ENCODE measurements at places on chromosomes 2 and 18.

DNA sequence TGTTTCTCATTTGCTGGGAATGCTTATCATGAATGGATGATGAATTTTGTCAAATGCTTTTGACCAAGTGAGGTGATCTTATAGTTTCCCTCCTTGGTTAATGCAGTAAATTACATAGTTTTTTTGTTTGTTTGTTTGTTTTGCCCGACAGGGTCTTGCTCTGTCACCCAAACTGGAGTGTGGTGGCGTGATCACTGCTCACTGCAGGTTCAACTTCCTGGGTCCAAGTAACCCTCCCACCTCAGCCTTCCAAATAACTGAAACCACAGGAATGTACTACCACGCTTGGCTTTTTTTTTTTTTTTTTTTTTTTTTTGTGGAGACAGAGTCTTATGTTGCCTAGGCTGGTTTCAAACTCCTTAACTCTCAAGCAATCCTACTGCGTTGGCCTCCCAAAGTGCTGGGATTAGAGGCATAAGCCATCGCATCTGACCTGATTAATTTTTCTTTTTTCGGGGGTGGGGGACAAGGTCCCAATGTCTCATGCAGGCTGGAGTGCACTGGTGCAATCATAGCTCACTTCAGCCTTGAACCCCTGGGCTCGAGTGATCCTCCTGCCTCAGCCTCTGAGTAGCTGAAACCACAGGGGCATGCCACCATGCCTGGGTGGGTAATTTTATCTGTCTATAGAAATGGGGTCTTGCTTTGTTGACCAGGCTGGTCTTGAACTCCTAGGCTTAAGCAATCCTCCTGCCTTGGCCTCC, 48.6 kb downstream of the SMAD2 start:
- DNase-seq = no peak

DNA sequence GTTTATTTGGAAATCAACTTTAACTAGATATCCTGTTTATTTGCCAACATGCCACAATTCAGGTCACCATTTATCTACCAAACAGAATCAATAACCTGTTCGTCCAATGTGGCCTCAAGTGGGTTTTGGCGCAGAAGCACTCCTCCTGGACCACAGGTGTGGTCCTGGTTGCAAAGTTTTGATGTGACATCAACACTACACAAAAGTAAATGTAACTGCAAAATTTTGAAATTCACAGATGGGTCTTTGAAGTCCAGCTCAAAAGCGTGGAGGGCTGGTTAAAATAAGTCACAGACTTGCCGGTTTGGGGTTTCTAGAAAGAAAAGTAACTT, 474 bp upstream of the GCA start:
- DNase-seq = no peak

GRCh38 chr18:41666231-41666630, 288.8 kb upstream of the PIK3C3 start:
- DNase-seq = no peak

GRCh38 chr2:201781557-201782051, 871 bp upstream of the ALS2 start:
- no peak for DNase-seq

GRCh38 chr2:57550912-57551311, 495.7 kb upstream of the VRK2 start:
- no peak for DNase-seq

GRCh38 chr2:68336192-68336591, 16.4 kb upstream of the CNRIP1 start:
- DNase-seq = no peak

DNA sequence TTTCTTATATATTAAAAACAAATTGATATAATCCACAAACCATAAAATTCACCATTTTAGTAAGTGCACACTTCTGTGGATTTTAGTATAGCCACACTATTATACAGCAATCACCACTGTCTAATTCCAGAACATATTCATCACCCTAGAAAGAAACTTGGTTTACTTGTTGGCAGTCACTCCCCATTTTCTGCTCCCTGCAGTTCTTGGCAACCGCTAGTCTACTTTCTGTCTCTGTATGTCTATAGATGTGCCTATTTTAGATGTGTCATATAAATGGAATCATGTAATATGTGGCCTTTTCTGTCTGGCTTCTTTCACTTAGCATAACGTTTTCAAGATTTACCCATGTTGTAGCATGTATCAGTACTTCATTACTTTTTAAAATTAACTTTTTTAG, 5.7 kb downstream of the CKAP2L start:
- DNase-seq = no peak

DNA sequence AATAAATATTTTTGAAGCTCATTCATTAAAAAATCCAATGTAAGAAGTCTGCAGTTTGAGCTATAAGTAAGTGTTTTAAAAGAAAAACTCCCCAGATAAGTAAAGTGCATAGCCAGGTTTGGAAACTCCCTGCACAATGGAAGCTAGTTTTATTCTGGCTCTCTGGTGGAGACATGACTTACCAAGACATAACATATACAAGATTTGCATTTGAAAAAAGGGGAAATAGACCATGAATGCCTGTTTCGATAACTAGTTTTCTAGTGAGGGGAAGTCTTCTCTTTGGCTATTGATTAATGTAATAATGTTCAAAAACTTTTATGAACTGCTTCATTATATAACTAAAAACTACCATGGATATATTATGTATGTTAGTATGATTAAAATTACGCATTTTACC, 435.2 kb downstream of the ARHGAP15 start:
- no peak for DNase-seq

GRCh38 chr2:122255924-122256323, 500.5 kb downstream of the TSN start:
- DNase-seq = no peak

GRCh38 chr18:48670751-48671560, 132.1 kb downstream of the CTIF start:
- DNase-seq = no peak

- DNase-seq = no peak
These were observed 20.7 kb upstream of the DPP10 start for GRCh38 chr2:114421781-114422180.
